ENCODE measurements at places on chromosomes 6 and 20. TPM values are rescaled to one million over a fixed set of nuclear protein-coding genes. Genes with fewer than 3 reads are reported as not detected.

DNA sequence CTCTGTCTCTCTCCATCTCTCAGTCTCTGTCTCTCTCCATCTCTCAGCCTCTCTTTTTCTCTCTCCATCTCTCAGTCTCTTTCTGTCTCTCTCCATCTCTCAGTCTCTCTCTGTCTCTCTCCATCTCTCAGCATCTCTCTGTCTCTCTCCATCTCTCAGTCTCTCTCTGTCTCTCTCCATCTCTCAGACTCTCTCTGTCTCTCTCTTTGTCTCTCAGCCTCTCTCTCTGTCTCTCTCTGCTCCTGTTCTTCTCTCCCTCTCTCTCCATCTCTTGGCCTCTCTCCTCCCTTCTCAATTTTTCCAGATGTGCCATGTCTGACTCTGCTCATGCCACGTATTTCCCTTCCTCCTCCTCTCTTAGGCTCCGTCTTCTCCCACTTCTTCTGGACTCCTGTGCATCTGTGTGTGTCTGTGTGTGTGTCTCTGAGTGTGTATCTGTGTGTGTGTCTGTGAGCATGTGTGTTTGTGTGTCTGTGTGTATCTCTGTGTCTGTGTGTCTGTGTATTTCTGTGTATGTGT lies 72.7 kb downstream of the SRC start:
- no peak for DNase-seq
- peaks cover 55% of the 10 kb centered on the region for H3K4me1 ChIP-seq
- H3K4me3 ChIP-seq, result no peak overlapping the region
- no peak overlapping the region for H3K27ac ChIP-seq

- H3K4me3 ChIP-seq, result no peak overlapping the region
- no peak overlapping the region for H3K27ac ChIP-seq
- no peaks in the 10 kb centered on the region for H3K36me3 ChIP-seq
- no peaks in the 10 kb centered on the region for H3K4me1 ChIP-seq
- H3K27me3 ChIP-seq, result no peaks in the 10 kb centered on the region
These were observed 28.4 kb upstream of the ARMH2 start for GRCh38 chr6:24827162-24827561.

DNA sequence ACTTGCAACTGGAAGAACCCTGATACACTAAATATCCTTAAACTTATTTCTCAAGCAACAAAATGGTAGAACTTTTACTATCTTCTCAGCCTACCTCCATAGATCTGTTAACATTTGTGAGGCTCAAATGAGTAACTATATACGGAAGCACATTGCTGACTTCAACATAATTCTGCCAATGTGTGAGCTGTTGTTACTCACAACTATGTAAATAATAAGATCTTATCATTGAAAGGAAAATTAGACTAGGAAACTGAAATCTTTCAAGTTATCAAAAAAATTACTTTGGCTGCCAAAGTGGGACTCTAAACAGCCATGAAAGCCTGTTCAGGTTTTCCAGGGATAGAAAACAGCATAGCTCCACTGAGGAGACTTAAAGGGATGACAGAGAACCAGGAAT lies 40.2 kb upstream of the TASP1 start:
- no peak overlapping the region for H3K4me3 ChIP-seq
- DNase-seq, result no peak
- H3K4me1 ChIP-seq, result no peaks in the 10 kb centered on the region
- H3K36me3 ChIP-seq, result no peaks in the 10 kb centered on the region
- no peak overlapping the region for H3K27ac ChIP-seq

GRCh38 chr6:170259278-170259677 lies 31.6 kb downstream of the DLL1 start:
- H3K36me3 ChIP-seq, result no peaks in the 10 kb centered on the region
- peaks cover 5% of the 10 kb centered on the region for H3K27me3 ChIP-seq
- peak overlapping the region; percentile 67 for H3K27ac ChIP-seq
- H3K4me3 ChIP-seq, result no peak overlapping the region

- no peaks in the 10 kb centered on the region for H3K27me3 ChIP-seq
- H3K4me1 ChIP-seq, result peaks cover 5% of the 10 kb centered on the region
- H3K27ac ChIP-seq, result no peak overlapping the region
- H3K36me3 ChIP-seq, result no peaks in the 10 kb centered on the region
These were observed 110.3 kb upstream of the CEP85L start for GRCh38 chr6:118761645-118762044.

DNA sequence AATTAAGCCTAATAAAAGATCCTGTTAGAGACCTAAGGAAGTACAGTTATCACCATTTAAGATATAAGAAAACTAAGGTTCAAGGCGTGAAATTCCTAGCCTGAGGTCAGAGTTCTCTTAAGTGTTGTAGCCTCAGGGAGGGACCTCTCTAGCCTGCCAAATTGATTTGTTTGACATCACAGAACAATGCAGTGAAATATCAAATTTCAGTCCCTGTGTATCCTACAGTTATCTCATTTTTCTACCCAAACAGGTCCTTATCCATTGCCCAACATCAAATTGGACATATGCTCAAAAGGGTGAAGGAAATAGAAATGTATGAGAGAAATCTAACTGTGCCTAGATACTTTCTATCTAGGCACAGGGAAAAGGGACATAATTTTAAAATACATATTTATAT lies 63.0 kb downstream of the NCOA7 start:
- H3K4me1 ChIP-seq, result peaks cover 3% of the 10 kb centered on the region
- H3K4me3 ChIP-seq, result no peak overlapping the region
- H3K27me3 ChIP-seq, result no peaks in the 10 kb centered on the region
- no peak for DNase-seq

GRCh38 chr6:147170269-147170668 lies 33.9 kb upstream of the STXBP5 start:
- no peak overlapping the region for H3K4me3 ChIP-seq
- no peak overlapping the region for H3K27ac ChIP-seq
- no peaks in the 10 kb centered on the region for H3K36me3 ChIP-seq
- DNase-seq, result no peak
- no peaks in the 10 kb centered on the region for H3K27me3 ChIP-seq
- no peaks in the 10 kb centered on the region for H3K4me1 ChIP-seq

DNA sequence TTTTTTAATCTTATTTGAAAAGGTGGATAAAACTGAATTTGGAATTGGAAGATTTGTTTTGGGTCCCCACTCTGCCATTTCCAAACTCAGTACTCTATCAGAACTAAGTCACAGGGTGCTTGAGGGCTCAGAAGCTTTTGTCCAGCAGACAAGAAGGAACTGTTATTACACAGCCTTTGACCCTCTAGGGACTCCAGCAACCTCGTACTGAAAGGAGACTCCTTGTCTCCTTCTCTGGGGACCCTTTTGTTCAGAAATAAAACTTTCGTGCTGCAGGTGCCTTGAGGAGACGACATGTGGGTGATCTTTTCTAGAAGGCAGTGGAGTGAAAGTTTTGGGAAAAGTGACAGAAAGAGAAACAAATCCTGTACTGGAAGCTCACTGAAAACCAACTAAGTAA lies 7.4 kb upstream of the POLR1H start:
- H3K4me3 ChIP-seq, result no peak overlapping the region
- peaks cover 4% of the 10 kb centered on the region for H3K4me1 ChIP-seq
- peaks cover 3% of the 10 kb centered on the region for H3K36me3 ChIP-seq

GRCh38 chr20:878511-879307 lies 37.4 kb downstream of the ANGPT4 start:
- H3K36me3 ChIP-seq, result no peaks in the 10 kb centered on the region
- H3K27ac ChIP-seq, result no peak overlapping the region
- H3K27me3 ChIP-seq, result peaks cover 45% of the 10 kb centered on the region
- peak; percentile 64 for DNase-seq
- no peak overlapping the region for H3K4me3 ChIP-seq

- H3K36me3 ChIP-seq, result no peaks in the 10 kb centered on the region
- no peaks in the 10 kb centered on the region for H3K4me1 ChIP-seq
- DNase-seq, result no peak
- H3K27me3 ChIP-seq, result no peaks in the 10 kb centered on the region
- no peak overlapping the region for H3K27ac ChIP-seq
- H3K4me3 ChIP-seq, result no peak overlapping the region
These were observed 31.1 kb downstream of the LAMA2 start for GRCh38 chr6:128914051-128914450.

DNA sequence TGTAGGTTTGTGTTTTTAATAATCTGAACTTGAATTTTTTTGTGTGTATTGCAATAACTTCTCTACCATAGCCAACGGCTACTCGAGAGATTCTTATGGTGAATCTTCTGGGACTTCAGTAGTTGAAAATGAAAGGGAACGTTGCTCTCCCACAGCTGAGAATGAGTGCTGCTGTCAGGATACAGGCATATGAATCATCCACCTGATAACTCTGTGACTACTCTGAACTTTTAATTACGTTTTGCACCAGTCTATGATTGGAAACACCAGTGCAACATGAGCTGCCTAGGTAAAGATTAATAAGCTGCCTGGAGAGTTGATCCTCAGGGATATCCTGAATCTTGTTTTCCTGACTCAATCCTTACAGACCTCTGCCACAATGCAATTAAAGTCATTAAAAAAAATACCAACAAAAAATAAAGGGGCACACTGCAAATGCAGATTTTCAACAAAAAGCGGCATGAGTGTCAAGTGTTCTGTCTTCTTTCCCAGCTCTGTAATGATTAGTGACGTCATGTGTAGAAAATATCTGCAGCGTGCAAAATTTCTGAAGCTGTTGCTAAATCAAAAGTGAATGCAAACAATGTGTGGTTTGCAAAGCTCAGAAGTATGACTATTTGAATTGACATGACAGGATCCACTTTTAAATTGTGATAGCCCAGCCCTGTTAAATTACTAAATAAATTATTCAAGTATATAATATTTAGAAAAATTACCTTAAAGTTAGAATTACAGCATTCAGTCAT lies 432.2 kb downstream of the HTR1B start:
- H3K4me1 ChIP-seq, result no peaks in the 10 kb centered on the region
- H3K4me3 ChIP-seq, result no peak overlapping the region

DNA sequence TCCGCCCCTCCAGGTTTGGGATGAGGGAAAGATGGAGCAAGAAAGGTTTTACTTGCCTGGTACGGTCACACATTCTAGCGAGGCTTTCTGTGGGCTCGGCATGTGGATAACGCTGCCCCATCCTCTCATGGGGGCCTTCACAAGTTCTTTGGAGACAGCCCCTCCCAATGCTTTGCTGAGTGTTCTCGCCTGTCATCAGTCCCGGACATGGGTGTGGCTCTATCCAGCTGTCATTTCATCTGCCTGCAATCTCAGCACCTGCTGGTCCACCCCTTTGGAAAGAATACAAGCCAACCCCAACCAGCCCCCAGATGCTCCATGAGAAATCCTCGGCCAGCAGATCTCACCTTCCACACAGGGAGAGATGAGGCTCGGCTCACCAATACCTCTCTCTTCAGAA lies 30.3 kb upstream of the MDGA1 start:
- peaks cover 3% of the 10 kb centered on the region for H3K4me1 ChIP-seq
- H3K4me3 ChIP-seq, result no peak overlapping the region
- no peak for DNase-seq
- no peaks in the 10 kb centered on the region for H3K27me3 ChIP-seq
- H3K27ac ChIP-seq, result no peak overlapping the region

GRCh38 chr6:119760046-119760445 lies 410.5 kb upstream of the MAN1A1 start:
- no peaks in the 10 kb centered on the region for H3K27me3 ChIP-seq
- H3K4me1 ChIP-seq, result no peaks in the 10 kb centered on the region
- DNase-seq, result no peak
- H3K4me3 ChIP-seq, result no peak overlapping the region
- H3K27ac ChIP-seq, result no peak overlapping the region

- no peaks in the 10 kb centered on the region for H3K4me1 ChIP-seq
- peaks cover 18% of the 10 kb centered on the region for H3K27me3 ChIP-seq
- no peak for DNase-seq
- H3K36me3 ChIP-seq, result no peaks in the 10 kb centered on the region
- no peak overlapping the region for H3K4me3 ChIP-seq
These were observed 19.5 kb downstream of the SF3B5 start for GRCh38 chr6:144075875-144076274.

DNA sequence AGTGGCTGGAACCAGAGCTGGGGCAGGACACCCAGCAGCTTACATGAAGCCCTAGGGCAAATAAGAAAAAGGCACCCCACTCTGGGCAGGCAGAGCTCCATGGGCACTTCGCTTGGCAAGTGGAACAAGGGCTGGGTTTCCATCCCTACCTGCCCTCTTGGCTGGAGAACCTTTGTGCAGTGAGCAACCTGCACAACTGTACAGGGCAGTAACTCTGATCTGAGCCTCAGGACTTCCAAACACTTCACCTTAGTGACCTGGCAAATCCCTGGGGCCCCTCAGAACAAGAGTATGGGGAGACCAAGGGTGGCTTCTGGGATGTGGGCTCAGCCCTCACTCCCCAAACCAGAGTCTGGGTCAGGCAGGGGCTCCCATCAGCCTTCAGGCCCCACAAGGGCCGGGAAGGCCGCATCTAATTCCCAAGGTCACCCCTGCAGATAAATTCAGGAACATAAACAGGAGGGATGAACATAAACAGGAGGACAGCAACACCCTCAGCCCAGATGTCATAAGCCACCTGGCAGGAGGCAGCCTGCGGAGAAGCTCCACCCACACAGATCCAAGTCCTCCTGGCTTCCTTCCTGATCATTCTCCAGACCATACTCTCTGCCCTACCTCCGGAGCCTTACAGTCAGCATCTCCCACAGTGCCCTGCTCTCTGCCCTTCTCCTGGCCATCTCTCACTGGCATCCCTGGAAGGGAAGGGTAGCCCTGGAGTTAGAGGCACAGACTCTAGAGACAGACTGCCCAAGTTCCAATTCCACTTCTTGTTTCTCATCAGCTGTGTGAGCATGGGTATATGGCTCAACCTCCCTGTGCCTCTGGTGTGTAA lies 37.5 kb downstream of the HNF4A start:
- no peak overlapping the region for H3K4me3 ChIP-seq
- DNase-seq, result no peak
- H3K27me3 ChIP-seq, result peaks cover 32% of the 10 kb centered on the region
- peaks cover 4% of the 10 kb centered on the region for H3K4me1 ChIP-seq

DNA sequence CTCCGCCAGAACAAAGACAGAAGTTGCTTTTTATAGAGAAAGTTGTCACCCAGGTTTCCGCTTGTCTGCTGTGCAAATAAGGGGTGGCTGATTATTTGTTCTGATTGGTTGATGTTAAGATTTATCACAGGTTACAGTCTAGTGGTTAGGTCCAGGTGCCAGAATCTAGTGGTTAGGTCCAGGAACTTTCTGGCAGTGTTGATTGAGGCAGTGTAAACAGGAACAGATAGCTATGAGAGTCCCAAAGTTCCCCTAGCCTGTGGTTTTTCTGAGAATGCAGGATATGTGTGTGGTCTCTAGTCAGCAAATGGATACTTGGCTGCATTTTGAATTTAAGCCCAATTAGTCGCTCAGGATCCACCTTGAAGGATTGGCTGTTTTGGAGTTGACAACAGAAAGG lies 148.0 kb downstream of the TMEM200A start:
- no peaks in the 10 kb centered on the region for H3K4me1 ChIP-seq
- DNase-seq, result no peak
- H3K27ac ChIP-seq, result no peak overlapping the region
- no peaks in the 10 kb centered on the region for H3K36me3 ChIP-seq

The SRMS gene
- total RNA-seq, result not detected

The GCLC gene
- total RNA-seq, result 22.6 TPM

The RFX6 gene
- not detected for total RNA-seq

The C20orf204 gene
- total RNA-seq, result 2.3 TPM

The ABHD16B gene
- total RNA-seq, result not detected

The TFAP2A gene
- total RNA-seq, result 9.6 TPM
